Sciatic nerve (tissue), 2 donors: ENCODE measurements at places on chromosomes 5 and 9.
A peak's percentile ranks its signal among the peaks of the same experiment; 100 is the strongest.

DNA sequence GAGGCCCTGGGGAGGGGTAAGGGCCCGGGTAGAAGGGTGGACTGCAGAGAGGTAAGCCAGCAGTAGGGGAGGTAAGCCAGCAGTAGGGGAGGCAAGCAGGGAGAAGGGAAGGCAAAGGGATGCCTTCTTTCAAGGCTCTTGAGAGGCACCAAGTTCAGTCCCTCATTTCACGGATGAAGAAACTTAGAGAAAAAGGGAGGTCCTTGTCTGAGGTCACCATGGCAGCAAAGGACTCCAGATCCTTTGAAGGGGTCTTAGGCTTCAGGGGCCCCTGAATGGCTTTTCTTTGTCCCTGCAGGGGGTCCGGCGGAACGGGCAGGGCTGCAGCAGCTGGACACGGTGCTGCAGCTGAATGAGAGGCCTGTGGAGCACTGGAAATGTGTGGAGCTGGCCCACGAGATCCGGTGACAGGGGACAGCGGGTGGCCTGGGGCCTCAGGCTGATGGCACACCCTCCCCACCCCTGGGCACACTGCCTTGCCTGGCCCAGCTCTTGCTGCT is 42.6 kb downstream of the RGS3 start:
- no peak for DNase-seq

GRCh38 chr5:142520885-142521284 is 165.0 kb downstream of the FGF1 start:
- no peak for DNase-seq

GRCh38 chr5:168449166-168449565 is 37.1 kb upstream of the RARS1 start:
- DNase-seq = no peak

GRCh38 chr5:172564188-172564587 is 76.9 kb upstream of the NEURL1B start:
- no peak for DNase-seq

DNA sequence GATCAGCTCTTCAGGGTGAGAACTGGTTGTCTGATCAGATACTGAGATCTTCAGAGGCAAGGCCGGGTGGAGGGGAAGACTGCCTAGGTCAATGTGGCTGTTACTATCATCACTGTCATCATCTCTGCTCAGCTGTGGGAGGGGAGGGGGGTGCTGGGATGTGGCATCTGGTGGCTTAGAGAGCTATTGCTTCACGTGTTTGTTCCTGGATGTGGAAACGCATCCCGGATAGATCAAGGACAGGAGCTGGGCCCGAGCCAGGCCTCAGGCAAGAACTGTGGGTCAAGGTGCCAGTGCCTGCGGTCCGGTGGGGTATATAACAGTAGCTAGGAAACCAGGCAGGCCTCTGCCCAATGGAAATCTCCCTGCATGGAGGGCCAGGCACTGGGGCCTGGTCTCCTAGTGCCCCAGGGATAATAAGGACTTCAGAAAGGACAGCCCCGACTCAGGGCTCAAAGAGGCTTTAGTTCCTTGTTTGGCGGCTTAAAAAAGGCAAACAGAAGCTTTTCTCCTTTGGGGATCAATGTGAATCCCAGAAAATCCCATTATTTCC is 30.3 kb upstream of the TIFAB start:
- peak; percentile 32 for DNase-seq

GRCh38 chr5:44835693-44836092 is 26.9 kb downstream of the MRPS30 start:
- DNase-seq = no peak

DNA sequence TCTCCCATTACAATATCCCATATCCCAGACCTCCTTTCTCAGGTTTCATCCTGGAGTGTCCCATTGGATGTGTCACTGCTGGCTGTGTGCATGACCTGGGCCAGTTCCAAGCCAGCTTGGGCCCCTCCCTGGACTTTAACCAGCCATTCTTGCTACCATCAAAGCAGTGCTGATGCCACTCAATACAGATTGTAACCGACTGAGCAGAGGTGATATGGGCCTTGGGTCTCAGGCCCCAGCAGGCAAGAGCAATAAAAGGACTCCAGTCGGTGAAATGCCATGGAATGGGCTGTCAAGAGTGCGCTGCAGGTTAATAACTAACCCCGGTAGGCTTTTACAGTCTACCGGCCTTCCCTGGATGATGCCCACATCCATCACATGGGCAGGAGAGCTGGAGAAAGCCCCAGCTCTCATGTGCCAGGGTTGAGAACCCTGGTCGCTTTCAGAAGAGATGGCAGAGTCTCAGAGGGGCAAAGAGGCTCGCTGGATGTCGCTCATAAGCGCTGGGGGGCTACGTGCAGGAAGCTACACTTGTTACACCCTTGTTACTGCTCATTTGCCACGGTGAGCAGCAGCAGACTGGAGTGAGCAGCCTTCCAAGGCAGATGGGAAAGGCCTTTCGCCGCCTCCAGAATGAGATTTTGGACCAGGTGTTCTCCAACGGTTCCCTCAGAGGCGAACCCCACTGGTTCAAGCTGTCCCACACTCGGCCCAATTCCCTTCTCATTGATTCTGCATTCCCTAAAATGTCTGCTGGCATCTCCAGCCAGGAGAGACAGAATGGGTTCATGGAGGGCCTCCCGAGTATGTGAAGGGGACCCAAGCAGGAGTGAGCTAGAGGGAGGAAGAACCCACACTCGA is 13.2 kb downstream of the EPB41L4B start:
- DNase-seq = no peak
